GM12891 (cell line): ENCODE measurements at places on chromosomes 1 and 21.

GRCh38 chr1:117284399-117285215 is 73.9 kb upstream of the VTCN1 start:
- DNase-seq, result no peak

GRCh38 chr1:47972864-47973432 is 24.2 kb downstream of the TRABD2B start:
- no peak for DNase-seq

- DNase-seq, result no peak
Measured at GRCh38 chr1:226605318-226605950, 56.9 kb downstream of the STUM start.

- no peak for DNase-seq
Measured at GRCh38 chr1:68117416-68117815, 67.0 kb upstream of the DIRAS3 start.

GRCh38 chr1:94884507-94884906 is 42.4 kb downstream of the CNN3 start:
- DNase-seq, result no peak

- DNase-seq, result no peak
Measured at GRCh38 chr21:16307256-16307655, 577.5 kb downstream of the USP25 start.

GRCh38 chr1:108059945-108060344 is 95.0 kb upstream of the VAV3 start:
- DNase-seq, result no peak

GRCh38 chr1:115436596-115436995 is 98.5 kb upstream of the NGF start:
- no peak for DNase-seq

- DNase-seq, result no peak
Measured at GRCh38 chr21:31345136-31345535, 1.1 kb upstream of the TIAM1 start.

GRCh38 chr1:36279789-36280296 is 26.3 kb upstream of the SH3D21 start:
- no peak for DNase-seq
